ENCODE measurements at places on chromosomes 4 and X. TPM values are rescaled to one million over a fixed set of nuclear protein-coding genes. Genes with fewer than 3 reads are reported as not detected.
A peak's percentile ranks its signal among the peaks of the same experiment; 100 is the strongest.

GRCh38 chr4:122652379-122652778 lies 31.5 kb upstream of the IL21 start:
- DNase-seq: peak; percentile 59

DNA sequence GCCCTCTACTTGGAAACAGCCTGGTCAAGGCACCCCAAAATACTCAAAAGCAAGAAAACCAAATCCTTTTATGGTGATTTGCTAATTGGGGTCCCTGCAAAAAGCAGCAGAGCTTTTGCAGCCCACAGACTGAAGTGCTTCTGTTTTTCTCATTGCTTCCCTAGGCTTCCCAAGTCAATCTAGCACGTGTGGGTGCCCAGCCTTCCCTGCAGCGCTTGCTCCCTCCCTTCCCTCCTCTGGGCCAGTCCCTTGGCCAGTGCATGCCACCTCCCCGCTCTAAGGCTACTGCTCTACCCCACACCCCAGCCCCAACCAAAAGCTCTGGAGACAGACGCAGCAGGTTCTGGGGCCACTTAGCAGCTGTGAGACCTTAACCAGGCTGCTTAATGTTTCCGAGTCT lies 53.6 kb downstream of the ANAPC4 start:
- DNase-seq: no peak

- DNase-seq: no peak
Measured at GRCh38 chr4:1334579-1334895, 12.5 kb upstream of the UVSSA start.

DNA sequence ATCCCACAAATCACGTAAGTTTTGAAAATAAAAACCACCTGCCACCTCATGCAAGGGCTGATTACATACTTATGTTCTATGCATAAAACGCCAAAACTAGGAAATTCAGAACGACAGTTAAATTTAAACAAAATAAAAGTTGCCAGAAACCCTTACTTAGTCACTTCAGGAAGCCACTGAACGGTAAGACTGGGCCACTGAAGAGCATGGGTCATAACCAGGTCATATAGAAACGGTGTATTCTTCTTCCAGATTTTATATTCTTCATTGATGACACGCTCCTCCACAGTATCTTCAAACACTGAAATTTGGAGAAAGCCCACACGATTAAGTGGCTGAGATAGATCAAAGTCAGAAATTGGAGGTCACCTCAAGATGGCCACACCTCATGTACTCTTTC lies 1.2 kb downstream of the RBBP7 start:
- no peak for DNase-seq

GRCh38 chr4:143359644-143360193 lies 23.0 kb downstream of the GAB1 start:
- no peak for DNase-seq

DNA sequence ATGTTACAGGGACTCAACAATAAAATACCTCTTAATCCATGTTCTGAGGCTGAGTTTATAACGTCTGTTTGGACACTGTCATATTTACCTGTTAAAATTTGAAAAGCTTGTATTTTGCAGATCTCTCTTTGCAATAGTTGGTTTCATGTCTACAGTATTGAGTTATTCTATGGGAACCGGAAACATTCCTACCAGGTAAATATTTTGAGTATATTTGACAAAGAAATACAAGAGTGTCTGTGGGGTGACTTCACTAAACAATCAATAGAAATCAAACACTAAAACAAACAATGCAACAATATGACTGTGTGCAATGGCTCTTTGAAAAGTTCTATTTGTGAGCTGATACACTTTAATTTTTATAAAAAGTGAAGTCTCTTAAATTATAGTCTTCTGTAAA lies 47.7 kb upstream of the CXCL8 start:
- no peak for DNase-seq

GRCh38 chrX:146881521-146881920 lies 67.0 kb upstream of the CXorf51A start:
- no peak for DNase-seq

DNA sequence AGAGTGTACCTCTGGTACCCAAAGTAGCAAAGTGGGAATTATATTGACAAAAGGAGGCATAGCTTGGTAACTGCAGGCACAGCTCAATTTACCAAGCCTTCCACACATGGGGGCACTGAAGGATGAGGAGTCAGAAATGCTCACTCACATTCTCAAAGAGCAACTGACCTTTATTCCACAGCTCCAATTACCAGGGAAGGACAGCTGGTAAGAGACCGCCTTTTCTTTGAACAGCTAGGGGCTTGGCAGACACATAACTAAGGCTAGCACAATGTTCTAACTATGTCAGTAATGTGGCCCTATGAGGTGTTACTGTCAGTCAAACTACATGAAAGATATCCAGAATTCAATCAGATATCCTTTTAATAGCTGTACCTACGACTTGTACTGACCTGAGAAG lies 20.5 kb upstream of the STS start:
- DNase-seq: no peak

- peak; percentile 38 for DNase-seq
Measured at GRCh38 chrX:108468486-108468885, 28.8 kb downstream of the COL4A5 start.

GRCh38 chr4:169189372-169189771 lies 81.4 kb downstream of the SH3RF1 start:
- no peak for DNase-seq

- no peak for DNase-seq
Measured at GRCh38 chrX:16797841-16798240, 11.6 kb downstream of the TXLNG start.

DNA sequence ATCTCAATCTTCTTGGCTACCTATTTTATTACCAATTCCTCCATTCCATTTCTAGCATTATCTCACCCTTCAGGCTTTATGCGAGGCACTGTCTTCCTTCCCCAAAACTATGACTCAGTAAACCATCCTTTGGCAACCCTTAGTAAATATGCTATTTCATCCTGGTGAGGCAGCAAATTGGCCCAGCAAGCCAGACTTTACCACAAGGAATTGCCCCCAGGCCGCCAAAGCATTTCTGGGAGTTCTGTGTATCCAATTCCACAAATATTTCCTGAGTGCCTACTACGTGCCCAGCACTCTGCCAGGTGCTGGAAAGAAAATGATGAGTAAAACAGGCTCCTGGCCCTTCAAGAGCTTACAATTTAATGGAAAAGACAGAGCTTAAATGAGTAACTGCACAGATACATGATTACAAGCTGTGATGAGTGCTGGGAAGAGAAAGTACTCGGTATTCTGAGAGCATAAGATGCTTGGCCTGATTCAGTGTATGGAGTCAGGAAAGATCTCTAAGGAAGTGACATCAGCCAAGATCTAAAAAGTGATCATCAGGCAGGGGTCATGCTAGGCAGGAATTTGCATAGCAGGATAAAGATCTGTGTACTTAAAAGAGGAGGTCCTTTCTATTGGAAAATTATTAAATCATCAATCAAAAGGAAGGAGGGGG lies 193.8 kb downstream of the ADAMTS3 start:
- DNase-seq: peak; percentile 89

DNA sequence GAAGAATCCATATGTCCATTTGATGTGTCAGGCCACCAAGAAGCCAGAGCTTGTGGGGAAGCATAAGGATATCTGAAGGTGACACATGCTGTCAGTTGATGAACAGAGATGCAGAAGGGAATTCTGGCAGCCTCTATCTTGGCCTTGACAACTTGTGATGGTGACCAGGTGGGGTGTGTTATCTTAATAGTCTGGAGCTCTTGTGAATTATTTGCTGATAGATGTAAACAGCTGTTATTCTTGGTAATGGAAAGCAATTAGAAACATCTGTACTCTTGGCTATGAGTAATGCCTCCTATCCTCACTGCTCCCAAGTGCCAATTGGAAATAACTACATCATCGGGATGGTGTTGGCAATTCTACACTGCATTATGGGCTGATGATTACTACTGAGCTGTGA lies 51.9 kb downstream of the NAA11 start:
- no peak for DNase-seq

DNA sequence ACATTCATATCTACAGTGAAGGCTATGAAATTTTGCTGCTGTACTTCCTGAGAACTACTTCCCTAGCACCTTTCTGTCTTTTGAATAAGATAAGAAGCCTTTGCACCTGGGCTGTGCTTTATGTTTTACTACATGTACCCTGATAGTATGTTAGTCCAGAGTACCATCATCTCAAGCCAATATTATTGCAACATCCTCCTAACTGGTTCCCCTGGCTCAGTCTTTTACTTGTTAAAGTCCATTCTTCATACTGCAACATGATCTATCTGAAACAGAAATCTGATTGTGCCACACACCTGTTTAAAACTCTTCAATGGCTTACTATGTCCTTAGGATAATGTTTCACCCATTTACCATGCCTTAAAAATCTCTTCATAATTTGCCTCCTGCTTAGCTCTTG lies 102.3 kb downstream of the AGTR2 start:
- no peak for DNase-seq

GRCh38 chrX:66760651-66761050 lies 121.8 kb upstream of the EDA2R start:
- no peak for DNase-seq

GRCh38 chrX:122119361-122119760 lies 1064.7 kb upstream of the GRIA3 start:
- DNase-seq: no peak

GRCh38 chrX:110442635-110443034 lies 84.0 kb downstream of the RTL9 start:
- DNase-seq: peak; percentile 33

DNA sequence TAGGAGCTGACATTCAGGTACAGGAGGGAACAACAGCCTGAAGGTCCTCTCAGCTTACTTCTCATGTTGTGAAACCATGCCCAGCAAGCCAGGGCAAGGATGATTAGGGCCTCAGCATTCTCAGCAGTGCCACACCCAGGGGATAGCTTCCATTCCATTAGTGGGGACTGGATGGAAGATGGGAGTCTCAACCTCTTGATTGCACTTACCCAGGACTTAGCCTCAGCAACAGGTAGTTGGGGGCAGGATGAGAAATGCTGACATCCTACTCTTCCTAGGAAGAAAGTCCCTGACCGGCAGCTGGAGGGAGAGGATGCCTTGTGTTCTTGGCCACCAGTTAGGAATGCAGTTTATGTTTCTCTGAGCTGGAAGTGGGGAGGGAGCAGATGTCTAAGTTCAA lies 8.8 kb upstream of the BEX3 start:
- DNase-seq: no peak

GRCh38 chr4:182504463-182504862 lies 261.3 kb downstream of the TENM3 start:
- no peak for DNase-seq

- no peak for DNase-seq
Measured at GRCh38 chrX:142084611-142085010, 120.5 kb downstream of the MAGEC2 start.

GRCh38 chrX:110056419-110056818 lies 53.5 kb downstream of the TMEM164 start:
- no peak for DNase-seq

DNA sequence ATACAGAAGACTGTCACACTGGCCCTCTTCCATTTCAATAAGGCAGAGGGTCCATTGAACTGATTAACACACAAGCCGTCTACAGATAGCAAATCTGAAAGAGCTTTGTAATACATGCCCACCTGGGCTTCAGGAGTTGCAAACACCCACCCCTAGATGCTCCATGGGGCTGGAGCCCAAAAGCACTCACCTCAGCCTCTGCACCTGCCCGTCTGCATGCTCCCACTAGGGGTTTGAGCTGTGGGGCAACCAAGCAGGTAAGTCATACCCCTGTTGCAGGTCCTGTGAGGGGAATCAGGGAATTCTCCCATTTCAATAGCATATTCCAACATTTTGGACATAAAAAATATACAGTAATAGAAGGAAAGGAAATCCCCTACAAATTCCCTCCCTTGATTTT lies 243.0 kb upstream of the KCNIP4 start:
- DNase-seq: no peak

DNA sequence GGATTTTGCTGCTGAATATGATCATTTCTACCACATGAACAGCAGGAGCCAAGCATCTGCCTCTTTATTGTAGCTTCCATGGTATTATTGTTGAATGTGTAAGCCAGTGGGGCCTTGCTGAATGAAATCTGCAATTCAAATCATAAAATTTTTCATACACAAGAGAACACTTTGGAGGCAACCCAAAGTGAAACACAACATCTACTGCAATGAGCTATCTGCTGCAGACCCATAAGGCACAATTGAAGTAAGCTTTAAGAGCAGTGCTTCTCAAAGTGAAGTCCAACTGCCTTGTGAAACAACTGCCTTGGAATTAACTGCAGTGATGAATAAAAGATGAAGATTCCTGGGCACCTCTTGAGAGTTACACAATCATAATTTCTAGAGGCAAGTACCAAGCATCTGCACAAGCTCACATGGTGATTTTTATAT lies 626.3 kb upstream of the INTU start:
- no peak for DNase-seq

- no peak for DNase-seq
Measured at GRCh38 chr4:32172761-32173160, 1452.6 kb downstream of the PCDH7 start.

DNA sequence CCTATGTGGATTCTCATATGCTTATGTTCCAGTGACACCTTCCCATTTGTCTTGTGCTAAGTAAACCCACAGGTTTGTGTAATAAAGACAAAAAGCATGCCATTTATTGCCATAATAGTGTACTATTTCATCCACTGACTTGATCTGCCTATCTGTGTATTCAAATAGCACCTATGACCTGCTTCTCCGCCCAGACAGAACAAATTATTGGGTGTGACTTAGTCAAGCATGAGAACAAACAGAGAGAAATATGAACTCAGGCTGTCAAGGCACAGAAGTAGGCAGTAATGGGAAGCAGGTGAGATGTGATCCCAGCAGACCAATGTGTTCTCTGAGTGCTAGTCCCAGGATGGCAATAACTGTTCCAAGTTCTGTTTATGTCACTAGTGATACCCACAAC lies 25.4 kb downstream of the ELOVL6 start:
- no peak for DNase-seq

GRCh38 chr4:144574000-144574399 lies 72.0 kb upstream of the HHIP start:
- no peak for DNase-seq

The PABPC5 gene
- not detected for total RNA-seq

The BTC gene
- total RNA-seq: not detected

The TLL1 gene
- 0.79 TPM for total RNA-seq

The KLF8 gene
- not detected for total RNA-seq

The CD40LG gene
- not detected for total RNA-seq

The TLR6 gene
- total RNA-seq: 1.2 TPM

The STARD8 gene
- total RNA-seq: 2.1 TPM

The PTPN13 gene
- 52.1 TPM for total RNA-seq

The IGFBP7 gene
- 680 TPM for total RNA-seq

The TDO2 gene
- total RNA-seq: not detected

The HOPX gene
- total RNA-seq: not detected

Measured in HFFc6 (cell line).